ENCODE measurements at places on chromosomes 2 and 18. TPM values are rescaled to one million over a fixed set of nuclear protein-coding genes. Genes with fewer than 3 reads are reported as not detected.

GRCh38 chr2:236617796-236618195, 48.2 kb downstream of the ACKR3 start:
- H3K4me3 ChIP-seq: no peak overlapping the region
- no peaks in the 10 kb centered on the region for H3K36me3 ChIP-seq
- no peak overlapping the region for H3K27ac ChIP-seq
- DNase-seq: no peak
- H3K4me1 ChIP-seq: peaks cover 7% of the 10 kb centered on the region
- H3K27me3 ChIP-seq: no peaks in the 10 kb centered on the region

GRCh38 chr2:5353565-5353964, 338.6 kb upstream of the SOX11 start:
- no peak for DNase-seq
- H3K4me1 ChIP-seq: no peaks in the 10 kb centered on the region
- no peaks in the 10 kb centered on the region for H3K27me3 ChIP-seq

DNA sequence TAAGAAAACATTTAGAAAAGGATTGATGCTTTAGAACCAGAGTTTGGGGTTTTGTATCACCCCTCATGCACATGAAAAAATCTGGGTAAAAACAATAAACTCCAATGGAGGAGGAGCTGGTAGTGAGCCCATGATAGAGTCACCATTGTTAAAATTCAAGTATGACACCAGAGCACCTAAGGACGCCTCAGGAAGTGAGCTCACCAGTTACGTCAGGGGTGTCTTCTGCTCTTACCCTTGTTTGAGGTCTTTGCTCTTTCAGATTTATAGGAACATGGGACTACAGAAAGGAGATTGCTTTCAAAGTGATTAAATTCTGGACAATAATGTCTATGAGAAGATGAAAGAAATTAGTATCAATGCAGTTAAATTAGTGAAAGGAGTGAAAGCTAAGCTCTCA, 106.5 kb downstream of the LRRTM1 start:
- no peak overlapping the region for H3K27ac ChIP-seq
- no peaks in the 10 kb centered on the region for H3K27me3 ChIP-seq
- no peak overlapping the region for H3K4me3 ChIP-seq
- no peaks in the 10 kb centered on the region for H3K4me1 ChIP-seq
- no peaks in the 10 kb centered on the region for H3K36me3 ChIP-seq
- DNase-seq: no peak

- H3K4me3 ChIP-seq: no peak overlapping the region
- no peaks in the 10 kb centered on the region for H3K4me1 ChIP-seq
- H3K36me3 ChIP-seq: no peaks in the 10 kb centered on the region
- no peaks in the 10 kb centered on the region for H3K27me3 ChIP-seq
- DNase-seq: no peak
- H3K27ac ChIP-seq: no peak overlapping the region
Observed at GRCh38 chr2:16126517-16127275, 186.3 kb downstream of the MYCN start.

DNA sequence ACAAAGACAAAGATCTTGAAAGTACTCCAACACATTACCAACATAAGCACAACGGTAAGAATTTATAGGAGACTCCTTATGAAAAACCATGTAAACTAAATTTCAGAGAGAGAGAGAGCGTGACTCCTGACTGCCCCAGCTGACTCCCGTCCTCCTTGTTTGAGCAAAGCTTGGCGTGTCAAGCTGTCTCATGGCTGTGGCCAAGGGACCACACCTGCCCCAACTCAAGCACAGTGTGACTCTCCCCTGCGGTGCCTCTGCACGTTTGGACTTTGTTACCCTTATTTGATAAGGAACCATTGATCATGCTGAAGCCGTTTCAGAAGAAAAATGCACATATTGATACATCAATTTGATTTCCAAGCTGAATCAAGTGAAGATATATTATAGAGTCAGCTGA, 124.8 kb downstream of the COL6A3 start:
- H3K27me3 ChIP-seq: no peaks in the 10 kb centered on the region
- H3K27ac ChIP-seq: no peak overlapping the region
- DNase-seq: no peak

GRCh38 chr2:71971493-71971892, 176.2 kb downstream of the CYP26B1 start:
- no peaks in the 10 kb centered on the region for H3K36me3 ChIP-seq
- no peak overlapping the region for H3K27ac ChIP-seq
- no peak for DNase-seq
- H3K4me1 ChIP-seq: no peaks in the 10 kb centered on the region
- no peaks in the 10 kb centered on the region for H3K27me3 ChIP-seq

- no peak overlapping the region for H3K4me3 ChIP-seq
- peaks cover 100% of the 10 kb centered on the region for H3K4me1 ChIP-seq
- DNase-seq: no peak
Observed at GRCh38 chr2:12727065-12727464, 10.3 kb downstream of the TRIB2 start.

Gene CPLX4
- not detected for total RNA-seq

DNA sequence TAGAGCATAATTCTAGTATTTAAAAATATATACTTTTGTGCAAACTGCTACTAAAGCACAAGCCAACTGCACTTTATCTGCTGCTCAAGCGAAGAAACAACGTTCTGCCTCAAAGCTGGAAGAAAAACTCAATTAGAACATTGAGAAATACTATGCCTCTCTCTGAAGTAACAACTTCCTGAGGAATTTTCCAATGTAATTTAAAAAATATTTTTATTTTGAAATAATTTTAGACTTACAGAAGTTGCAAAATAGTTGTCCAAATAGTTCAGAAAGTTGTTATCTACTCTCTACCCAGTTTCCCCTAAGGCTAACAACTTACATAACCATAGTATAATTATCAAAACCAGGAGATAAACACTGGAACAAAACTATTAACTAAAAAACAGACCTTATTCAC, 12.3 kb upstream of the POLI start:
- H3K4me1 ChIP-seq: no peaks in the 10 kb centered on the region
- no peak overlapping the region for H3K4me3 ChIP-seq
- DNase-seq: no peak
- H3K27ac ChIP-seq: no peak overlapping the region
- no peaks in the 10 kb centered on the region for H3K27me3 ChIP-seq
- H3K36me3 ChIP-seq: no peaks in the 10 kb centered on the region

DNA sequence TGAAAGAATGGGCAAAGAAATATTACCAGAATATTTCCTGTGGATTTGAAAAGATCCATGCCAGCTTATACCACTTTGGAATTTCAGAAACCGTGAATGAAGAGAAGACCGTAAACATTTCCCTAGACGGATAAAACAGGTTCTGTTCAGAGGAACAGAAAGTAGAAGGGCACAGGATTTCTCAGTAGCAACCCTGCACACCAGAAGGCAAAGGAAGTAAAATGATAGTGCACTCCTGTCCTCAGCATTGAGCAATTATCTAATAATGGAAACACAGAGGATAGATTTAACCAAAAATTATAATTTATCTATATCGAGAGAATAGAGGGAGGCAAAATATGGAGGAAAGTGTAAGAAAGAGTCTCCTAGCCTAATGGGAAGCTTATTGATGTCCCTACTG, 87.0 kb upstream of the ITGA6 start:
- DNase-seq: no peak
- H3K27me3 ChIP-seq: no peaks in the 10 kb centered on the region
- H3K27ac ChIP-seq: no peak overlapping the region
- no peak overlapping the region for H3K4me3 ChIP-seq
- no peaks in the 10 kb centered on the region for H3K36me3 ChIP-seq

DNA sequence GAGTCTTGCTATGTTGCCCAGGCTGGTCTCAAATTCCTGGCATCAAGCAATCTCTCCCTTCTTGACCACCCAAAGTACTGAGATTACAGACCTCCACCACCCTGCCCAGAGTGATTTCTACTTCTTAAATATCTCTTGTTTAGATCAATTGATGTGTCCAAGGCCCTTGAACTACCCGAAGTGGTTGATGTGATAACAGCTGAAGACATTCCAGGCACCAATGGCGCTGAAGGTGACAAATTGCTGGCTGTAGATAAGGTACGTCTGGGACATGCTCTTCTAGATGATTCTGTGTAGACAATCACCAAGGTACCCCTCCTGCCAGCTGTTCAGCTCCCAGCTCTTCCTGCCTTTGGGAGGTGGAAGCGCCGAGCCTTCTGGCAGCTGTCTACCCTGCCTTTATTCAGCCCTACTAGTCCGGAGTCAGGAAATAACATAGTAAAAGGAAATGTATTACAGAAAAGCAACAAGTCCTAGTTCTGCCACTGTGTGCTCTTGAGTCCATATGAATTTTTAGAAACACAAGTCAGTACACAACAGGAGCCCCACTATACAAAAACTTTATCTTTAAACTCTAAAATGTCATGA, 61.3 kb upstream of the BZW1 start:
- no peak overlapping the region for H3K27ac ChIP-seq
- no peaks in the 10 kb centered on the region for H3K4me1 ChIP-seq

DNA sequence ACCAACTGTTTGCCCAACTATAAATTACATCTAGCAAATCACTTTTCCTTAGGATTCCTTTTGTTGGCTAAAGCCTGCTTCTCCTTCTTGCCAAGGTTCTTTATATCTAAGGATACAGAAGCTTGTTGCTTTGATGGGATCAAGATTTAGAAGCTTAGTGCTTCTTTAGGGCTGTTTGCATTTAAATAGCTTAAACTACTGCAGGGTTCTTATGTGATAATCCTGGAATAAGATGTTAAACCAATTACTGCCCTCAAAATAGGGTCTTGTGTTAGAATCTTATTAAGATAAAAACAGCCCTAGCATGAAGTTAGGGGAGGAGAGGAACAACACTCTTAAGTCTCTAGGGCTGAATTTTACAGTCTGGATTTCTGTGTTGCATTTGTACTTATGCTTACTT, 64.2 kb downstream of the KIF5C start:
- H3K4me1 ChIP-seq: no peaks in the 10 kb centered on the region
- no peaks in the 10 kb centered on the region for H3K27me3 ChIP-seq
- H3K4me3 ChIP-seq: no peak overlapping the region
- DNase-seq: no peak
- H3K27ac ChIP-seq: no peak overlapping the region

DNA sequence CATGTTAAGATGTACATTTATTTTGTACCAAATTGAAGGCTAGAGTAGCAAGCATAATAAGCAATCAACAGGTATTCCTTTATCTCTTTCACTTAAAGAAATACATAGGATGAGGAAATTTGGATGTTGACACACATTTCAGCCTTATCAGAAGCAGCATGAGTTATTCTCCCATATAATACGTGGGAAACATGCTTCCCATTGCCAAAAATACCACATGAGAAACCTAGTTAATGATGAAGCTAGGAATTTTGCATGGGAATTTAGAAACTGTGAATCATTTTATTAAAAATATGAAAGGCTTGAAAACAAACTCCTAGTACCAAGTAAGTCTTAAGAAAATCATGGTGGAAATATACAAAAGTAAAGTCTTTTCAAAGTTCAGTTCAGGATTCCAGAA, 751.8 kb downstream of the TSN start:
- H3K27ac ChIP-seq: no peak overlapping the region
- no peak for DNase-seq

Gene GNLY
- total RNA-seq: 20.0 TPM

DNA sequence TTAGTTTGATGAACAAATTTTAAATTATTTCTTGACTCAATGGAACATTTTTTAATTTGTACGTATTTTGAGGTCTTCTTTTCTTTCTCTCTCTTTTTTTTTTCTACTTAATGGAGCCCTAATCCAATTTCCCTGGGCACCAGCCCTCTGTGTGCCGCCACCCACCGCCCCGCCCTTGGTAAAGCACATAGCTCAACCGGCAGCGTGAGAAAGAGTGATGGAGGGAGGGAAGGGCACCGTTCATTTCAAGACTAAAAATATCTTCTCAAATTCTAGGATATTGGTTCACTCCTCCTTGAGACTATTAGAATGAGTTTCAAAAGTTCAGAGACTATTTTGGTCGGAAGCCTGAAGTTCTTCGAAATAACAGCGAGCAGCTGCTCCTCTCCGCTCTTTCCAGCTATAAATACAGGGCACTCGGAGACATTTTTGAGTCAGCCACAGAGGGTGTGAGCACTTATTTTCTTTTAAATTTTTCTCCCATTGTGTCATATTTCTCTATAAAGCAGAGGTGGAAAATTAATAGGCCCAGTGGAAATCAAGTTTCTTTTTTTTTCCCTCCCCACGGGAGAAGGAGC, 731.7 kb upstream of the ID2 start:
- no peaks in the 10 kb centered on the region for H3K27me3 ChIP-seq
- DNase-seq: no peak
- no peaks in the 10 kb centered on the region for H3K36me3 ChIP-seq
- H3K4me3 ChIP-seq: no peak overlapping the region

GRCh38 chr18:37565101-37565976, at the start of gene CELF4:
TSS of gene CELF4 (minus strand) at chr18:37565798.
- DNase-seq: no peak
- no peak within 1 kb of the TSS for H3K4me3 ChIP-seq
- no peak within 1 kb of the TSS for H3K27ac ChIP-seq
- no peaks in the 10 kb centered on the region for H3K36me3 ChIP-seq

GRCh38 chr2:168450171-168450570, 5.9 kb upstream of the CERS6 start:
- no peaks in the 10 kb centered on the region for H3K27me3 ChIP-seq
- no peak overlapping the region for H3K27ac ChIP-seq
- no peak for DNase-seq
- peaks cover 22% of the 10 kb centered on the region for H3K4me1 ChIP-seq

GRCh38 chr2:60821133-60821469, 60.3 kb upstream of the REL start:
- H3K4me1 ChIP-seq: peaks cover 35% of the 10 kb centered on the region
- DNase-seq: no peak
- H3K36me3 ChIP-seq: no peaks in the 10 kb centered on the region
- no peak overlapping the region for H3K27ac ChIP-seq
- no peaks in the 10 kb centered on the region for H3K27me3 ChIP-seq

Gene ZNF519
- 15.4 TPM for total RNA-seq

DNA sequence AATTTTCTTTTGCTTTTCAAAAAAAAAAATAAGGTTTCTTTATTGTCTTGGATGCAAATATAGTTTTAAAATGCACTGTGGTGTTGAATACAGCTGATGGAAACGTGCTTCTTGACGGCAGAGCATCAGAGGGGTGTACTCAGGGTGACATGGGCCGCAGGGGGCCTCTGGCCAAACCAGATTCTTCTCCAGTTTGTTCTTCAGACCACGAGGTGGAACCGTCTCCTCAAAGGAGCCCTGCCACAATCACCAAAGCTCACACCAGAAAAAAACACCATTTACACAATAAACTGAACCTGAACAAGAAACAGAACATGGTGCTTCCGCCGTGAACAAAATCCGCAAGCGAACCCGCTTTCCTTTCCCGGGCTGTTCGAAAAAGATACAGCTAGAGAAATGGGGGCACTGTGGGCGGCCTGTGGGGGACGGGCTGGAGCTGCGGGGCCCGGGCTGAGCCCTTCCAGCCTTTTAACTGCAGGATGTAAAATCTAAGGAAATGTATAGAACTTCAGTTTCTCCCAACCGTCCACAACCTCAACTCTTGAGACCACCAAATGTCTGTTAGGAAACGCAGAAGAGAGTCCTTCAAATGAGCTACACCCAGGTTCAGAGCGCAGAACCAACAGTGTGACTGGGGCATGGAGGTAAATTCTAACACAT, 34.5 kb downstream of the PSMG2 start:
- no peak overlapping the region for H3K4me3 ChIP-seq
- H3K36me3 ChIP-seq: no peaks in the 10 kb centered on the region
- no peak overlapping the region for H3K27ac ChIP-seq
- no peaks in the 10 kb centered on the region for H3K4me1 ChIP-seq
- H3K27me3 ChIP-seq: no peaks in the 10 kb centered on the region
- DNase-seq: no peak

Gene EFHD1
- total RNA-seq: 1.5 TPM

Gene CXCR1
- total RNA-seq: not detected

- no peak for DNase-seq
- peaks cover 39% of the 10 kb centered on the region for H3K4me1 ChIP-seq
Observed at GRCh38 chr2:216006164-216006663, 7.1 kb downstream of the MREG start.
